ENCODE measurements at places on chromosomes 5 and 9.

GRCh38 chr5:37116359-37116758 is 132.8 kb downstream of the CPLANE1 start:
- DNase-seq: no peak

DNA sequence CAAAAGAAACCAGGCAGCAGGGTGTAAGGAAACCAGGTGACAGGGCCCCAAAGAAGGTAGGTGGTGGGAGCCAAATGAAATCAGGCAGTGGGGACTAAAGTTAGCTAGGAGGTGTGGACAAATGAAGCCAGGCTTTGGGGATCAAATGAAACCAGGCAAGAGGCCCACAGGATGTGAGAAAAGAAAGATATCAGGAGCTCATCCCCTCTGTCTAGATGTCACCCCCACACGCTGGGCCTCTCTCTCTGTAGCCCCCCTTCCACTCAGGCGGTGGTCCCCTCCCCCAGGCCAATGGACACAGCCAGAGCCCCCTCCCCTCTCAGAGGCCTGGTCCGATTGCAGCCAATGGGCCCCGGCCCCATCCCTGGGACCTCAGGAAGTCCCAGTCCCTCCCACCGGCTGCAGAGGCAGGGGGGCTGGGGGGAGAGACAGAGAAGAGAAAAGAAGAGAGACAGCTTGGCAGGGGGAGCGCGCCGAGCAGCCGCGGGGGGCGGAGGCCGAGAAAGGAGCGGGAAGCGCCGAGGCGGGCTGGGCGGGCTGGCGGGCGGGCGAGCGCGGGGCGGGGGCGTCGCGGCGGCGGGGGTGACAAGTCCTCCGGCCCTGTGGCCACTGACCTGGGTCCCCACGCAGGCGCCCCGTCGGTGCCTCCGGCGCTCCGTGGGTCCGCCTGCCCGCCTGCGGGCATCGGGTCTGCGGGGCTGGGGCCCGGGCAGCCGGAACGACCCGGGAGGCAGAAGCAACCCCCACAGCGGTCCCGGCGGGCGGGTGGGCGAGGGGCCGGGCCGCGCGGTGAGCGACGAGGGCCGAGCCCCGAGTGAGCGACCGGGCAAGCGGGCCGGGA is 11.9 kb downstream of the CNTFR start:
- DNase-seq: no peak

GRCh38 chr5:120101771-120102170 is 362.3 kb upstream of the PRR16 start:
- no peak for DNase-seq

- DNase-seq: no peak
These were observed 13.9 kb downstream of the HMGXB3 start for GRCh38 chr5:150014456-150014855.

DNA sequence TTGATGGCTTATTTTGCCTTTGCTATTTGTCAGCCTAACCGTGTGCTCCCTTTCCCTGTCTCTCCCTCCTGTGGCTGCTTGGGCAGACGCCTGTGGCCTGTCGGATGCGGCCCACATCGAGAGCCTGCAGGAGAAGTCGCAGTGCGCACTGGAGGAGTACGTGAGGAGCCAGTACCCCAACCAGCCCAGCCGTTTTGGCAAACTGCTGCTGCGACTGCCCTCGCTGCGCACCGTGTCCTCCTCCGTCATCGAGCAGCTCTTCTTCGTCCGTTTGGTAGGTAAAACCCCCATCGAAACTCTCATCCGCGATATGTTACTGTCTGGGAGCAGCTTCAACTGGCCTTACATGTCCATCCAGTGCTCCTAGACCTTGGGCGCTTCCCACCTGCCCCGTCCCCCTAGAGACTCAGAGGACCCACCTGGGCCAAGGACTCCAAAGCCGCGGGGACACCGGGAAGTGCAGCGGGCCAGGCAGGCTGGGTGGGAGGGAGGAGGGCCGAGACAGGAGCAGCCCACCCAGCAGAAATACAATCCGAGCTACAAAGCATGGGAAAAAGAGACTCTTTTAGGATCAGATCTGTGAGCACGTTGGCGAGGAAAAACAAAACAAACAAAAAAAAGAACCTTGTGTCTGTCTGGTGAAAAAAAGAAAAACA is 10.6 kb downstream of the NR2F1 start:
- DNase-seq: no peak

Data from smooth muscle cell of the brain vasculature (primary cell).